ENCODE measurements at places on chromosomes 3 and 15.

- DNase-seq = no peak
These were observed 707.9 kb upstream of the UBE2E2 start for GRCh38 chr3:22495241-22495640.

- DNase-seq = no peak
These were observed 59.8 kb upstream of the TBC1D21 start for GRCh38 chr15:73813589-73813988.

GRCh38 chr15:64938192-64938591, 26.5 kb downstream of the ANKDD1A start:
- no peak for DNase-seq

DNA sequence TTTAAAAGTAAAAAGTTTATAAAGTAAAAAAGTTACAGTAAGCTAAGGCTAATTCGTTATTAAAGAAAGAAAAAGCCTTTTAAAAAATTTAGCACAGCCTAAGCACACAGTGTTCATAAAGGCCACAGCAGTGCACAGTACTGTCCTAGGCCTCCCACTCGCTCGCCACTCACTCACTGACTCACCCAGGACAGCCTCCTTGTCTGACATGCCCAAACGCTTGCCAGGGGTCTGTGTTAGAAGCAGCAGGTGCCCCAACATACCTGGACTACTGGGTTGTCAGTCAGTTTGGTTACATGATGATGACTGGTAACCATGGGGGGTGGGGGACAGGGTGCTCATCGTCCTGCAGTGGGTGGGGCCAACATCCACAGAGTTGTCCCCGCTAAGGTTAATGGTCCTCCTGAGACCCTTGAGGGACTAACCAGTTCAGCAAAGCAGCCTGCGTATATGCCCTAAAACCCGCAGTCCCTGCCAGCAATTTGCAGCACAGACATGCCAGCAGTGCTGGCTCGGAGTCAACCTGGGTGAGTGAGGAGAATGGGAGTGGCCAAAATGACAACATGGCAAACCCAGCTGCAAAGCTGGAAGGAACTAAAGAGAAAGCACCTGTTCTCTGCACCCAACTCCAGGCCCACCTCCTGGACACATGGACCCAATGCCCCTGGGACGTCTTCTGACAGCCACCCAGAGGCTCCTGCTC, 49.2 kb downstream of the CYFIP1 start:
- DNase-seq = no peak

DNA sequence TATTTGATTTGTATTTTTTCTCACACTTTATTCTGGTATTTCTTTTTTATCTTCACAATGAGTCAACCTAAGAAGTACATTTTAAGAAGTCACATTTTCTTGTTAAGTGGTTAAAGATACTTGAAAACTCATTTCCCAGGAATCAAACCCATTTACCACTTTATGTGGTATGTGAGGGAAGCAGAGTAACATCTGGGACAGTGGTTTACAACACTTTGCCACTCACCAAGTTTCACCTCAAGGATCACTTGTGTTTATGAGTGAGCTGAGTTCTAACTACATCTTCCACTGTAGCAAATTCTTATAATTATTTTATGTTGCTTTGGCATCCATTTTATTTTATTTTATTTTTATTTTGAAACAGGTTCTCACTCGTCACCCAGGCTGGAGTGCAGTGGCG, 53.8 kb downstream of the IGSF11 start:
- no peak for DNase-seq

DNA sequence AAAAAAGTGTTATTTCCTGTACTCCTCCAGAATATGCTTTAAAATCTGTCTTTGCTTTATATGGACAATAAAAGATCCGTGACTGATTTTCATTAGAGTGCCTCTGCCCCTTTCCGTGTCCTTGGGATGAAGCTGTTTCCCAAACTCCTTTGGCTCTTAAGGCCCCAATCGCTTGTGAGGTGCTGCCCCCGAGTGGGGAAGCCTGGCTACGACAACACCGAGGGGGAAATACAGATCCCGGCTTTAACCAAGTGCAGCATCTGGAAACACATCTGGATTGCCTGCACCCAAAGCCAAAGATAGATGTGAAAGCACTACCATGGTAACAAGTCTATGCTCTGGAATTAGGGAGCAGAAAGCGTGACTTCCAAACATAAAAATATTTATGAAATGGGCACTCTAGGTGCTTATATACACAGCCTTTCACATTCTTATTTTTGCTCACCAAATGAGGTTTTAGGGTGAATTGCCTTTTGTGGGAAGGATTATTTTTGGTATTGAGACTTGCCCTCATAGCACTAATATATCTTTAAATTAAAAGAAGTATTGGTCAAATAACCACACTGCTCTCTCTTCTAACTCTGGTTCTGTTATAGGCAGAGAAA, 40.6 kb upstream of the ADCY5 start:
- DNase-seq = peak; percentile 37

Measured in activated T-cell treated with anti-CD3 and anti-CD28 coated beads, Interleukin-2, amount 50 U/mL, for 1 hour (primary cell).